ENCODE measurements at places on chromosomes 7 and 10.

DNA sequence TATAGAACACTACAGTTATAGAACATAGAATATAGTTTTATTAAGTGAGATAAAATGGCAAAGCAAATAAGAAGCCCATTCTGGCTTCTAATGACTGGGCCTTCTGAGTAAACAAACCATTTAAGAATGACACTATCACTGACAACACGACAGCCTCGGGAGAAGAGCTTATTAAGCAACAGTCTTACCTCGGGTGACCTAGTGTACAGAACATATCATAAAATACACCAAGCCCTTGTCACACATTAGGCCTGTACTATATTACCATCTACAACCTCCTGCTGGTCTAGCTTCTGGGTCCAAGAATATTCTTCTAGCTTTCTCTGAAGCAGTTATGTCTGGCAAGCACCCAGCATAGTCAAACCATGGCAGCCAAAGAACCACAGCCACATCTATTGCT lies 32.0 kb downstream of the CCDC186 start:
- DNase-seq, result no peak

- DNase-seq, result no peak
These were observed 10.3 kb upstream of the RRP12 start for GRCh38 chr10:97411406-97411805.

DNA sequence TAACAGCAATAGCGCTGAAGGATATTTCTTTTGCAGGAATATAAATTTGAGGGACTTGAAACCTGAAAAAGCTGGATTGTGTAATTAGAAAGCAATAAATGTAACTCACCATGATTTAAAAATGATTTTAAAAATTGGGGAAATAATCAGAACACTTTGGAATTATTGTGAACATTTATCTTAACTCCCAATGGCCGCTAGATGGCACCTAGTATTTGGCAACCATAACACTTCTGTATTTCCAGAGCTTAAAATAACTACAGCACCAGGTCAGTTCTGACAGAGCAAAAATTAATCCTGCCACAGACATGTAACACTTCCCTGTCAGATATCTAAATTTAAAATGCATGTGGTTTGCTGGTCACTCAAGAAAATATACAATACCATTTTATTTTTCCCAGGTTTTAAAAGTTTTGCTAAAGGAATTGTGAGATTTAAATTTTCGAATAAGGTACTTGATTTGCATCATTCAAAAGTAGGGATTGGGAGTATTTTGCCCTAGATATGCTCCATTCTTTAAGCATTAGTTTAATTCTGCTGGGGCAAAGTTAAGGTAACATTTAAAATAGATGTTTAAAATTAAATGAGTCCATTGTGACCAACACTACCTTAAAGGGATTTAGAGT lies 144.5 kb downstream of the PPP1R3A start:
- DNase-seq, result peak; percentile 45

- no peak for DNase-seq
These were observed 19.3 kb upstream of the INMT start for GRCh38 chr7:30732606-30733005.

- DNase-seq, result no peak
These were observed 216.5 kb upstream of the TMEM196 start for GRCh38 chr7:19989906-19990305.

DNA sequence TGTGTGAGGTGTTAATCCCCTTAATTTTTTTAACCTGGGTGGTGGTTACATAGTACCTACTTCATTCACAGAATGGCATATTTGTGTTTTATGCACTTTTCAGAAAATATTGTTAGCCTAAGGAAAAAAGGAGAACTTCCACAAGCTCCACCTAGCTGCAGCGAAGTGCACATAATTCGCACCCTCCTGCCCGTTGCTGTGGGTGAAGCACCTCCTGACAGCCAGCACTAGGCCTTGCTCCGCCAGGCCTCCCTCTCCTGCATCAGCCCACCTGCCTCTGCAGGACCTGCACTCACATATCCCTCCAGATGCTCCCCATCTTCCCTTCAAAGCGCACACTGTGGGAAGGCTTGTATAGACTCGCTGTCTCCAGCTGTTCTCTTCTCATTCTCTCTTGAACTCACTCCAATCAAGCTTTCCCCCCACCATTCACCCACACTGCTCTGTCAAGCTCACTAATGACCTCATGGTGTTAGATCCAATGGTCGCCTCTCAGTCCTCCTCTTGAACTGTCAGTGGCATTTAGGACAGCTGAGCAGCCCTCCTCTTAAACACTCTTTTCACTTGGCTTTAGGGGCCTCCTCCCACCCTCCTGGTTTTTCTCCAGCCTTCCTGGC lies 20.7 kb upstream of the GRID1 start:
- DNase-seq, result no peak

DNA sequence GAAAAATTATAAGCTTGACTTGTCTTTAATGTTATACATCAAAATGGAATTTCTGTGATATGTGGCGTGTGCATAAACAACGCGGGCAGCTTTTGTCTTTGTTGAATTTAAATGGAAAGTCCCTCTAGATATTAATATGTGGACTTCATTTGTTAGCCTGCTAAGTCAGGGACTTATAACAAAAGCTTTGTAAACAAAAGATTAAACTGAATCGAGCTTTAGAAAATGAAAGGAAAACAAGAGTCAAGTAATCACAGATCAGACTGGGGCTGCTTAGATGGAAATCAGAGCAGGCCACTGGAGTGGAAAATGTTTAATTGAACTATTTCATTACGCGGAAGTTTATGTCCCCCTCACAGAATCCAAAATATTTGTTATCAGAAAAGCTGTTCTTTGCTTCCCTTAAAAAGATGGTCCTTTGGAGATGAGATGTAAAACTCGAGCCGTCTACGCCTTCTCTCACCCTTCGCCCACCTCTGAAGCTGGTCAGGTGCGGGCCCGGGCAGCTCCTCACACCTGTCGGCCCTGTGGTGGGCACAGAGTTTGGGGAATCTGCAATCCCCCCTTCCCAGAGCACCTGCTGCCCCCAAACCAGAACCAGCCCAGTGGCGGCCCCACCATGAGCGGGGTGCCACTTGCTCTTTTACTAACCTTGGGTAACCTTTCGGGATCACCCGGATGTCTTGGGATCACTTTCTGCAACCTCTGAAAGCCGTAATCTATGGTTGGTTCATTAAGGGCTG lies 116.2 kb downstream of the EBF3 start:
- no peak for DNase-seq

DNA sequence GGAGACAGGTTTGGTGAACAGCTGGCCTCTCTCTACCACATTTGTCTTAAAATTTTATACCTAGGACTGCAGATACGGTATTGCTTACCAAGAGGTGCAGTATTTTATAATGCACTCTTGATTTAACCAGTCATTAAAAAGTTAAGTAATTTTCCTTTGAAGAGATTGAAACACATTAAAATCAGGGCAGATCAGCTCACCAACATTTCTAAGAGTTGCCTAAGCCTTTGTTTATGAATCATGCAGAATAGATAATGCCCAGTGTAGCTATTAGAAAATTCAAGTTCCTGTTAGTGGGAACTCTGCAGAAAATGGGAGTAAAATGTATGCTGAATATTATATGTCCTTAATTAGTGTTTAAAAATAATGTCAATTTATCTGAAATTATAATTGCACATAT lies 140.2 kb upstream of the PRPS1L1 start:
- DNase-seq, result no peak

DNA sequence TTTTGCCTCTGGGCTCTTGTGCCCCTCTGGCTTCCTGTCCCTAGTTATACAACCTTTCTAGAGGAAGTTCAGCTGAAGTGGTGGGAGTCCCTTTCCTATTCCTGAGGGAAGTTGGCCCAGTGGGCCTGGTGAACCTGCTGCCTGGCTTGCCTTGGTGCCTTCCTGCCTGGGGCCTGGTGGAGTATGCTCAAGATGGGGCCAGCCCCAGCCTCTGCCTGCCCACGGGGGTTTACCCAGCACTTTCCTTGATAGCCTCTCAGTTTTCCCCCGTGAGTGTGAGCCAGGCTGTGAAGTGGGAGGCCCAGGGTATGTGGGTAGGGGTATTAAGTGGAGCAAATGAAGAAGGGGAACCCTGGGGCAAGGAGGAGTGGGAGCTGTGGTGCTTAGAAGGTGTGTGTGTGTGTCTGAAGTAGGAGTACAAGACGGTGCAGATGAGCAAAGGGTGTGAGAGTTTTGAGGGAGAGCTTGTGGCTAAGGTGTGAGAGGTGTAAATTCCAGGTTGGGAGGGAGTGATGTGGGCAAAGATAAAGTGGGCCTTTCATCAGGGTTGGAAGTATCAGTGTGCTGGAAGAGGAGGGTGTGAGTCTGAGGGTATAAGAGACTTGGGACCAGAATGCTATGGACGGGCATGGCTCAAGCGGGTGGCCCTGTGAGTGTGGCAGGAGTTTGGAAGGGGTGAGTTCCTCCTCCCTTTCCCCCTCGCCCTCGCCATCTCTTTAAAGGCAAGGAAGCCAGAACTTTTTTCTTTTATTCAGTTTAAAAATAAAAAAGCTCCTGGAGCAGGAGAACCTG lies 10.9 kb upstream of the PAX2 start:
- DNase-seq, result no peak

- no peak for DNase-seq
These were observed 757.1 kb downstream of the SORCS3 start for GRCh38 chr10:105398202-105398601.

- DNase-seq, result peak; percentile 15
These were observed 115.3 kb downstream of the DGKI start for GRCh38 chr7:137731436-137731835.

DNA sequence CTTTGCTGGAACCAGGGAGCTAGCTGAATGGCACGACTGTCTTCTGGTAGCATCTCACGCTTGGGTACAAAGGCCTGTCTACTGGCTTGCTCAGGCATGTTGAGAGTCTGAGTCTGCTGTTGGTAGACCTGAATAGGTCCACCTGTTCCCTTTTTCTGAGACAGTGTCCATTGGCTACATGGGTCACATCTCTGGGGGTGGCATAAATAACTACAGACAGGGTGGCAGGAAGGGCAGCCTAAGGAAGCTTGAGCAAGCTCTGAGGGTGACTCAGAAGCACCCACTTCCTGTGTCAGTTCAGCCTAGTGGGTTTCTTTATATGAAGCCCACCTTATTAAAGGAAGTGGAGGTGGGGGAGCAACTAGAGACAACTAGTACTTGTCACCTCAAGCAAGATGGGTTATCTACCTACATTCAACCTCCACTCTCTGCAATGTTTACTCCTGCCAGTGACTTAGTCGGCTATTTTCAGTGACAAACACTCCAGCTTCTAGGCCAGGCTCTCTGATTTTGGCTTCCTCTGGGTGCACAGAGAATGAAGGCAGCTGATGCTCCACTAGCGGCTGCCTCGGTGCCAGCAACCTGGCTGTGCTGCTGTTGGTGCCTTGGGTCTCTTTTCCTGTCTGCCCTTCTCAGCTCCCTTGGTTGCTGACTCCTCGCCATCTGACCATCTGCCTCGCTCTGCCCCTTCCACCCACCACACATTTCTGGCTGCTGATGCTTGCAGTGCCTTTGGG lies 5.7 kb upstream of the ZYX start:
- DNase-seq, result no peak

- peak; percentile 81 for DNase-seq
These were observed 696.9 kb upstream of the NRP1 start for GRCh38 chr10:34031400-34031799.

DNA sequence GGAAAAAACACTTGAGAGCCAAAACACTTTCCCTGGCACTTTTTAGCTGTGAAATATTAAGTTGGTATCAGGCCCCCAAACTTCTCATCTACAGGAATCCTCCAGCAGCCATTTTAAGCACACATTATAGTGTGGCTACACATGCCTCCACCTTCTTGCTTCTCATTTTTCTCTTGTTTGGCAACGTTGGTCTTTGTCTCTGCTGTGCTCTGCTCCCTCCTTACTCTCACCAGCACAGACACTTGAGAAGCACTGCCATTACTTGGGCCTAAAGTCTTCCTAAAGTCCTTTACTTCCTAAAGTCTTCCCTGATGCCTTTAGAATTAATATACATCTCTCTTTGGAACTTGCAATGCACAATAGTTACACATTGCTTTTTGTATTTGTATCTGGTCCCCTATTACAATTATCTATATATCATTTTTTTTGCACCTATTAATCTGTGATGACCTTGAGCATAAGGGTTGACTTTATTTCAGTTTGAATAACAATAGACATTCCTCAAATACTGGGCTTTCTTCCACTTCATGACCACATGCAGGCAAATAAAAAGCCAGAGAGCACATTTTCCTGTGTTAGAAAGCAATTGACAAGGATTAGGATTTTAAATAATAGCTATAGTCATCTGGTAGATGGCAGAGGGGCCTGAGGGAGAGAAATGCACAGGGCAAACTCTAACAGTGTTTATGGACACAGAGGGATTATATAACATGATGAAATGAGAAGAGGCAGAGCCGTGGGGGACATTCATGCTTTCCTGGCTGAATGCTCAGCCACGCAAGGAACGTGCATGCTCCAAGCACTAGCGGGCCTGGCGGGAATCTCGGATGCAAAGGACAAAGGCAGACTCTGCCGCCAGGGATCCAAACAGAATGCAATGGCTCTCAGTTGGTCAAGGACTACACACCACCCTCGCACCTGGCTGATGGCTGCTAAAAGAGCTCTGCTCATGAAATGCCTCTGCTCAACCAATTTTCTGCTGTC lies 99.3 kb downstream of the CDC14C start:
- no peak for DNase-seq

- no peak for DNase-seq
These were observed 960.3 kb upstream of the LRRN3 start for GRCh38 chr7:110130669-110131068.

GRCh38 chr7:70595755-70596597 lies 536.0 kb upstream of the GALNT17 start:
- DNase-seq, result peak; percentile 61

GRCh38 chr10:121844537-121844936 lies 83.3 kb downstream of the ATE1 start:
- no peak for DNase-seq

Measured in GM03348 (cell line).